ENCODE measurements at places on chromosomes 3 and 15.

GRCh38 chr3:16052964-16053363, 121.5 kb upstream of the GALNT15 start:
- no peak for DNase-seq

DNA sequence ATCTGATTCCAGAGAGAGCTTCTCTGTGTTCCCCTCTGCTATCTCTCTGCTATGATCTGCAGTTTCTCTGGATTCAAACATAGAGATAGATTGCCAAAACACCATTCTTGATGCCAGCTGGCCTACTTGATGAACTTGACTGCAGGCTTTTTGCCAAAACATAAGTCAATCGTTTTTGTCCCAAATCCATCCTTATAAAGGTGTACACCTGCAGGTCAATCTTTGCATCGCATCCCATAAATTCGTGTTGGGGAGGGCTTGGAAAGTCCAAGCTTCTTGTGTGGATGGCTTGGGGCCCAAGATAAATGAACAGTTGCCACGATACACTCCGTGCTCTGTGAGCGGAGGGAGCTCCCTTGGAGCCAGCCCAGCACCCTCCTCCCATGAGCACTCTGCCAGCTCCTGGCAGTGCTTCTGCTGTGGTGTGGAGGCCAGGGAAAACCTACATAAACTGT, 2.7 kb downstream of the CERS3 start:
- no peak for DNase-seq

GRCh38 chr3:27046351-27046750, 322.8 kb downstream of the NEK10 start:
- DNase-seq = no peak

DNA sequence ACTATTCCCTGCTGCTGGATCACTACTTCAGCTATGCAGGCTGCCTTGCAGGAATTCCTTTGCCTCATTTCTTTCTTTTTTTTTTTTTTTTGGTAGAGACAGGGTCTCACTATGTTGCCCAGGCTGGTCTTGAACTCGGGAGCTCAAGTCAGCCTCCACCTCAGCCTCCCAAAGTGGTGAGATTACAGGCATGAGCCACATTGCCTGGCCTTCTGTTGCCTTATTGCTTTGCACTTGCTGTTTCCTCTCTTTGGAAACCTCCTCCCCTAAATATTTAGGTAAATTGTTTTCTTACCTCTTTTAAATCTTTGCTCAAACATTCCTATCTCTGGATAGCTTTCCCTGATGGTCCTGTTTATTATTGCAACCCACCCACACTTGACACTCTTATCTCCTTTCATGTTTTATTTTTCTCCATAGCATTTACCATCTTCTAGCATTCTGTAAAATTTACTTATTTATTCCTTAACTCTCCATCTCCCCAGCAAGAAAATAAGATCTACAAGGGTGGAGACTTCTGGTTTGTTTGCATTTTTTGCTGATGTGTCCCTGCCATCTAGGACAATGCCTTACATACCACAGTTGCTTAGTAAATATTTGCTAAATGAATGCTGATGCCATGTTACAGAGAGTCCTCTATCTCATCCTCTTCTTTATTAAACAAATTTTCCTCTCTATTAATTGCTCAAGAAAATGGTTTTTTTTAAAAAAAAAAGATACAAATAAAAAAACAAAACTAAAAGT, 134.8 kb downstream of the P2RY1 start:
- no peak for DNase-seq

DNA sequence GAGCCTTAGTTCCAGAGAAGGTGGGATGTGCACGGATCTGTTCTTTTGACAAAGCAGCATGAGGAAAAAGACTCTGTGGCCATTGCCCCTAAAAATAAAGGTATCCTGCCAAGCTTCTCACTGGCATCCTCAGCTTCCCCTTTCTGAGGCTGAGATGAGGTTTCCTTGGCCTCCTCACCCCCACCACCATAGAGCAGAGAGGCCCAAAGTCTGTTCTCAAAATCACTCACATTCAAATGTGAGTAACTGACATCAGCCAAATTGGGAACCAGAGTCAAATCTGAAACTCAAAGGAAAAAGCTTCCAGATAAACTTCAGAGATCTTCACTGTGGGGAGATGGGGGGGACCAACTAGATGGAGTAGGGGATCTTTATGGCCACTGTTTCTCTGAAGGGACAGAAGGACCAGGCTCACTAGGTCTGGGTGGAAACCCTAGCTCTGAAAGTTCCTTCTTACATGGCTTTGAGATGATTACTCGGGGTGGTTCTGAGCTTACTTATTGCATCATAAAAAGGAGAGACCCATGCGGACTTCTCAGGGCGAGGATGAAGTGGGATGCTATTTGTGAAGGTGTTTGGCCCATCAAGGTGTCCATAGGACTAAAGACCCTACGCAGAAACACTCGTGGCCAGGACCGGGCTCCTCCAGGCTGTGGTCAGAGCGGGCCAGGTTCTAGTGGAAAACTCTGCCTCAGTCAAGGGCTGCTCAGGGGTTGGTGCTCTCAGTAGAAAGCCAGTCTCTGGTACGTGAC, 61.5 kb upstream of the MEF2A start:
- DNase-seq = no peak

DNA sequence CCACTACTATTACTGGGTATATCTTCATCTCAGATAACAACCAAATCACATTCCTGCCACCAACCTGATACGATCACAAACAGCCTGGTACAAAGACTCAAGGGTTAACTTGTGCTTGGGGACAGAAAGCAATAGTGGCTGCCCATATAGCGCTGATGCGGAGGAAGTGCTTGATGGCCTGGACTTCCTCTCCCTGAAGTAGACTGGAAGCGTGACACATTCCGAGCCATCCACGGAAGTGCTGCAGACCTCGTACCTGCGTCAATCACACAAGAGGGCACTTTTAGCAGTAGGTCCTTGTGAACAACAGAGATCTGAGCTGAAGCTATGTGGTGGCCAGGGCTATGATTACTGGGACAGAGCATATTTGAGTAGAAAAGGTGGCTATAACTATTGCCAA, 17.3 kb upstream of the C3orf62 start:
- no peak for DNase-seq

DNA sequence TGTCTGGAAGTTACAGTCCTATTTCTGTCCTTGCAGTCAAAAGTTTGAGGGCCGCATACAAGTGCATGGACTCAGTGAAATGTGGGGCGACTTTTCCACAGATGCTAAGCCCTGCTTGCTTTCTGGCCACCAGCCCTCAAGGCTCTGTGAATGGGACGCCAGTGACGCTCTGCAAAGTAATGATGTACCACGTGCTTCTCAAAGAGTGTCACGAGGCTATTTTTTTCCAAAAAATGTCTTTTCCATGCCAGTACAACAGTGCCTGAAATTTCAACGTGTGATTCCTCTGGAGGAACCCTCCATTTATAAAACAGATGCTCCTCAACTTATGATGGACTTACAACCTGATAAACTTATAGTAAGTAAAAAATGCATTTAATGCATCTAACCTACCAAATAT, 281.8 kb upstream of the CRBN start:
- DNase-seq = no peak

DNA sequence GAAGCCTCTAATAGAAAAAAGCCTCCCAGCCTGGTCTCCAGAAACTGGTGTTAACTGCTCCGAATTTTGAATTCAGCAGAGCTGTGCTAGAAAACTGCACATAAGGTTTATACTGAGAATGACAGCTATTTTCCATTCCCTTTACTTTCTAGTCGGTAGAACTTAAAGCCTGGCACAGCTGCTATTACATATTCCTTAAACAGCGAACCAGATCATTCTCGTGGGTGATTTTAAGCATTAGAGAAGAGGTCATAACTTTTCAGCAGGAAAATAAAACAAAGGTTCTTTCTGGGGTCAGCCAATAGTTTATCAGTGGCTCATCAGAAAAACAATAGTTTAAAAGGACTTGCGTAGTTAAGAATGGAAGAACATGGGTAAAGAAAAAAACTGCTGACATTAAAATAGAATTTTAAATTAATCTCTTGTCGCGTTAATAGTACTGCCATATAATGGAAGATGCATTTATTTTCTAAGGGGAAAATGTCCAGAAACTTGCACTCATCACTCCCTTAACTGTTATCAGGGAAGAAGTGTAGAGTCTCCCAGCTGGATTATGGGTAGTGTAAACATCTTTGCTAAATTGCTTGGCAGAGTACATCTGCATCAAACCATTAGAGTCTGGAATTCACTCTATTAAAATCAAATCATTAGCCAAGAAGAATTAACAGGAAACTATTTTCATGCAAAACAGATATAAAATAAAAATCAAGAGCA, 7.9 kb downstream of the VGLL4 start:
- DNase-seq = no peak

- no peak for DNase-seq
Observed at GRCh38 chr3:99468918-99469317, 169.5 kb upstream of the COL8A1 start.

DNA sequence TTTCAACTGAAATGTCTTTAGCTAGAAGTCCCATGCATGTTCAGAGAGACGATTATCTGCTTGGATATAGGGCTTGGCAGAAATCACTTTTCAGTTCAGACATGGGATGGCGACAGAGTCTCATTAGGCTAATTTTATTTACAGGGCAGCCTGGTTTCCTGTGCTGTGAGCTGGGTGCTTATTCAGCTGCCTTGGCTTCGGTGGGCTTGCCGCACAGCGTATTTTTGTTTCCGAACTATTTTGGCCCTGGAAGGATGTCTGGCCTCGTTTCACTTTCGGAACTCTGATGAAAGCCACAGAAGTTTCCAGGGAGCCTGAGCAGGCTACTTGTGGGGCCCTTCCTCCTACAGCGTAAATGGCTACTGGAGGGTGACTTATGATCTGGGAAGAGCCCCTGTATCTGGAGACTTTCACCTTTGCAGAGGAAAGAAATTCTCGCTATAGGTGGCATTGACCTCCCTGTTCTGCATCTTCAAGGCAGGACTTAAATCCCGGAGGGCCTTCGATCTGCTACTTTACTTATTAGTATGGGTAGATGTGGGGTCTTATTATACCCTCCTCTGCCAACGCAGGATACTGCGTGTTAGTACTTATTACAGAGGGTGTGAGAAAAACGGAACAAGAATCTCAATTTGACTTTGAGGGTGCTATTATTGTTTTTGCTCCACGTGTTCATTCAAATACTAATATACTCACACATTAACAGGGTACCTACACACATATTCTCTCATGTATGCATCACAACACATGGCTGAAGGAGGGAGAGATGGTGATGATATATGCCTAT, 364.0 kb upstream of the RBMS3 start:
- peak; percentile 60 for DNase-seq

- no peak for DNase-seq
Observed at GRCh38 chr15:87752250-87752951, 504.1 kb downstream of the NTRK3 start.

DNA sequence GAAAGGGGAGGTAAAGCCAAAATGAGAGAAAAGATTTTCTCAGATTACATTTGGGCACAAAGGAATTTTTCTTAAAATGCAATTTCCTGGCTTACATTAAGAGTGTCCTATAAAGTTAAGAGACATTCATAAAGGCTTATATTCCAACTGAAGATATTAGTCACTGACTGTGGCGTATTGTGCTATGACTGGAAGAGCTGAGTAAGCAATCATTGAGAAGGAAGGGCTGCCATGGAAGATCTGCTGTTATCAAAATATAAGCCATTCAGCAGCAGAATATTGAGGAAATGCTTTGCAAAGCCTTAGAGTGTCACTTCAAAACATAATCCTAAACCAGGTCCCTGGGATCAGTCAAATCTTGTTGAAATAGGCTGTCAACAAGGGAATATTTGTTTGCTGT, 593.9 kb downstream of the TUSC7 start:
- no peak for DNase-seq

DNA sequence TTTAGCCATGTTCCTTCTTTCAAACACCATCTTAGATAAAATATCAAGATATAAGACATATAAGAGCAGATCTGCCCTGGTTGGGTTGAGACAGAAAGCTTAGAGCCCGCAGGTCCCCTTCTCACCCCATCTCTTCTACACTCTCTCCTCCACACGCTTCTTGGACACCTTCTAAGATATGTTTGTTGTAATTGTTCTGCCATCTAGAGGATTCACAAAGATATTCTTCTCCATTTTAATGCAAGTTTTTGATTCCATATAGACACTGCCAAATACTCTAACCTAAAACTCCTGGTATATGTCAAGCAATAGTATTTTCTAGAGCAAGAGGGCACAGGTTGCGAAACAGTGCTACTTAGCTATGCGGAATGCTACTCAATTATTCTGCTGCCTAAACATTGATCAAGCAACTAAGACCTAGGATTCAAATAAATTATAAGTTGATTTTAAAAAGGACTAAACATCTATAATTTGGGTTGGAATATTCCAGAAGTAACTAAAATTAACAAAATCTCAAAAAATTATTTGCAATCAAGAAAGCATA, 6.8 kb downstream of the CHRM5 start:
- no peak for DNase-seq

- DNase-seq = peak; percentile 94
Observed at GRCh38 chr3:194270627-194271459, 80.3 kb downstream of the CPN2 start.

GRCh38 chr3:3189102-3189727, 9.7 kb upstream of the CRBN start:
- no peak for DNase-seq

DNA sequence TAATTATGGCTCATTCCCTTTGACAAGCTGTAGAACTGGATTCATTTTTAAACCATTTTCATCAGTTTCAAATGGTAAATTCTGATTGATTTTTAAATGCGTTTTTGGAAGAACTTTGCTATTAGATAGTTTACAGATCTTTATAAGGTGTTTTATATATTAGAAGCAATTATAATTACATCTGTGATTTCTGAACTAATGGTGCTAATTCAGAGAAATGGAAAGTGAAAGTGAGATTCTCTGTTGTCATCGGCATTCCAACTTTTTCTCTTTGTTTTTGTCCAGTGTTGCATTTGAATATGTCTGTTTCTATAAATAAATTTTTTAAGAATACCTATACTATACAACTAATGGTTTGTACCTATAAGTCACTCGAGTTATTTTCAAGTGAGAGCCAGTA, 62.7 kb downstream of the PXYLP1 start:
- no peak for DNase-seq

GRCh38 chr3:149167898-149168297, 38.5 kb downstream of the HPS3 start:
- no peak for DNase-seq

- DNase-seq = peak; percentile 70
Observed at GRCh38 chr3:48222616-48223513, at the start of gene CAMP. CAMP (plus strand) TSS chr3:48223495; CDS start chr3:48223512, 17 bp downstream.

DNA sequence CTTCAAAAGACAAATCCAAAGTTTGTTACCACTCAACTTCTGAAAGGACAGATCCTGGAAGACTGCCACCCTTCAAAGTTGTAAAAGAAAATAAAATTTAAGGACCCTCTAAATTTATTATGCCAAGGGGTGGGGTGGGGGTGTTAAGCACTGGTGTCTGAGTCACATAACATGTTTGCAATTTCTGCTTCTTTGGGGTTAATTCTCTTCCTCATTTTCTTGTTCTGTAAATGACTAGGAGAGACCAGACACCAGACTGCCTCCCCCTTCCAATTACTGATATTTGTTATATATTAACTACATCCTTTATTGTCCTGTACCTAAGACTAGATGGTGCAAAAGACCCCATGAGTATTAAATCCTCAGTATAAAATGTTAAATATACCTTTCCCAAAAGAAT, 242.8 kb downstream of the ZNF385D start:
- DNase-seq = no peak

Data from BE2C (cell line).